ENCODE measurements at places on chromosomes 3 and 15. TPM values are rescaled to one million over a fixed set of nuclear protein-coding genes. Genes with fewer than 3 reads are reported as not detected.
A peak's percentile ranks its signal among the peaks of the same experiment; 100 is the strongest.

KCNAB1 gene
- 1.7 TPM for polyA plus RNA-seq

SQOR gene
- 43.4 TPM for polyA plus RNA-seq

CYP11A1 gene
- 2.7 TPM for polyA plus RNA-seq

COPG1 gene
- 107 TPM for polyA plus RNA-seq

LRRFIP2 gene
- 26.1 TPM for polyA plus RNA-seq

GRAMD1C gene
- polyA plus RNA-seq, result 21.0 TPM

CKMT1A gene
- 19.9 TPM for polyA plus RNA-seq

COL8A1 gene
- polyA plus RNA-seq, result 3.6 TPM

SUSD5 gene
- polyA plus RNA-seq, result 1.2 TPM

DUT gene
- 95.5 TPM for polyA plus RNA-seq

COL6A6 gene
- polyA plus RNA-seq, result not detected

- peak; percentile 42 for DNase-seq
Observed at GRCh38 chr15:65561934-65562333, 31.7 kb downstream of the HACD3 start.

GRCh38 chr3:16183601-16184270, 9.3 kb downstream of the GALNT15 start:
- no peak for DNase-seq

DNA sequence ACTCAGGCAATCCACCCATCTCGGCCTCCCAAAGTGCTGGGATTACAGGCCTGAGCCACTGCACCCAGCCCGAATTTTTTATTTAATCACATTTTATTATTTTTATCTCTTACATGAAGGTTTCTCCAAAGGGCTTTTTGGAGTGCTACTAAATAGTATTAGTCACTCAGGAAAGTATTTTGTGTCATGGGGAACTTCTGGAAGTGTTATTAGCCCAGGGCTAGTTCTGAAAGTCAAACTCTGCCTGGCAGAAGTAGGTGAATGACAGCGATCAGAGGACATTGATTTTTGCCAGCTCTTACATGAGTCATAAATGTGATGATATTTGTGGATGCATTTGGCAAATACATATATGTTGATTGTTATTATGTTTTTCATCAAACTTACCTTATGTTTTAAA, 48.7 kb downstream of the ZPLD1 start:
- DNase-seq, result no peak

DNA sequence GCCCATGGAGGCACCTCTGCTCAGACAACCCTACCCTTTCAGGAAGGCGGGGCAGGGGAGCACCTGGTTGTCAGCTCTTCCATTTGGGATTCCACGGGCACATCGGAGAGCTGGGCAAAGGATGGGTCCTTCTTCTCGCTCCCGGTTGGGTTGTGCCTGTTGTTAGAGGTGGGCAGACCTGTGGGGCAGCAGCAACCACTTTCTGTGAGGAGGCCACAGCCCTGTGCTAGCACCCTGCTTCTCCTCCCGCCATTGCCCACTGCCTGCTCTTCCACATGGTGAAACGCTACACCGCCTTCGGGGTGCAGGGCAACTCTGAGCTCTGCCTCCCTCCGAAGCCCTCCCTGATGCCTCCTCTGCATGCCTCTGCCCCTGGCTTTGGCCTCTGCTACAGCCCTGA, 7.0 kb upstream of the HHATL start:
- DNase-seq, result peak; percentile 43

DNA sequence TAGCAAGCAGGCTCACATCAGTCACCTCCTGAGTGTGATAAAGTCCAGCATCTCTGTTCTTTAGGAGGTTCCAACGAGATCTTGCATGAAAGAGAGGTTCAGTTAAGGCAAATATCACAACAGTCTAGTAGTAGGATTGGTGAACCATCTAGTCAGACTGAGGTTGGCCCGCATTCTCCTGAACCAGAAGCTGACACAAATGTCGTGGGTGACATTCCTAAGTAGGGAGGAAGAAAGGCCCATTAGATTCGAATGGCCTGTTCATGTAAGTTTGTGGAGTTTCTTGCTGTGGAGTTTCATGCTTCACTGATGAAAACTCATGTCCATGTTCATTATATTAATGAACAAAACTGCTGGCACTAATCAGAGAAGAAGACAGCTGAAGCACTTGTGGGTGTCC, 66.7 kb upstream of the XCR1 start:
- DNase-seq, result no peak

- no peak for DNase-seq
Observed at GRCh38 chr3:128494367-128494650, 1.3 kb upstream of the GATA2 start.

DNA sequence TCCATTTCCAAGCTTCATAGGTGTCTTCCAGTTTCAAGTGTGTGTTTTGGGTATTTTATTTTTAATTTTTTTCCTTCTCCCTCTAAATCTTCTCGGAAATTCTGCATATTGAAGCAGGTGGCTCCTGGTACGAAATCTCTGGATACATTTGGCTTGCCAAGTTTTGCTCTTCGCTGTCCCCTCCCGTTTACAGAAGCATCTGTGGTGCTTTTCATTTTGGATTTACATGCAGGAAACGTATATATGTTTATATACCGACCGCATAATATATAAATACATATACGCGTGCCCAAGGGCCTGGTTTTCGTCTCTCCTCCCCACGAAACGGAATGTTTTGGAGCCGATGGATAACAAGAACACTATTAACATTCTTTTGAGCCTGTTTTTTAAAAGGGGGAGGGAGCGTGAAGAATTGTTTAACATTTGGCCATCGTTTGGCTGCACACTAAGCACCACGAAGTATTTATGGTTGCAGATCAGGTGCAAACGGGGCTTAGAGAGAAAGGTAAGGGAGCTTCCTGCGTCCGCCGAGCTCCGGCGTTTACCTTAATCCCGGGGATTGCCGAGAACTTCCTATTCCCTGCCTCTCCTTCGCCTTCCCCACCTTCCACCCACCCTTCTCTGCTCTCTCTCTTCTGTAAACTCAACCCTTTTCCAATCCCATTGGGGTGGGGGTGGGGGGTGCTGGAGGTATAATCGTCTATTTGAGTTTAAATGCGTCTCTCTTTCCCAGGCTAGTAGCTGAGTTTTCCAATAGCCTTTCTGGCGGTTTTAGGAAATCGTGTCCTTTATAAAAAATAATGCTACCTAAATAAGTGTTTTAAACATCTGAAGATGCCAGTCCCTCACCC, 1.1 kb upstream of the NLGN1 start:
- peak; percentile 32 for DNase-seq

- DNase-seq, result no peak
Observed at GRCh38 chr3:113717818-113718217, 21.4 kb upstream of the USF3 start.

DNA sequence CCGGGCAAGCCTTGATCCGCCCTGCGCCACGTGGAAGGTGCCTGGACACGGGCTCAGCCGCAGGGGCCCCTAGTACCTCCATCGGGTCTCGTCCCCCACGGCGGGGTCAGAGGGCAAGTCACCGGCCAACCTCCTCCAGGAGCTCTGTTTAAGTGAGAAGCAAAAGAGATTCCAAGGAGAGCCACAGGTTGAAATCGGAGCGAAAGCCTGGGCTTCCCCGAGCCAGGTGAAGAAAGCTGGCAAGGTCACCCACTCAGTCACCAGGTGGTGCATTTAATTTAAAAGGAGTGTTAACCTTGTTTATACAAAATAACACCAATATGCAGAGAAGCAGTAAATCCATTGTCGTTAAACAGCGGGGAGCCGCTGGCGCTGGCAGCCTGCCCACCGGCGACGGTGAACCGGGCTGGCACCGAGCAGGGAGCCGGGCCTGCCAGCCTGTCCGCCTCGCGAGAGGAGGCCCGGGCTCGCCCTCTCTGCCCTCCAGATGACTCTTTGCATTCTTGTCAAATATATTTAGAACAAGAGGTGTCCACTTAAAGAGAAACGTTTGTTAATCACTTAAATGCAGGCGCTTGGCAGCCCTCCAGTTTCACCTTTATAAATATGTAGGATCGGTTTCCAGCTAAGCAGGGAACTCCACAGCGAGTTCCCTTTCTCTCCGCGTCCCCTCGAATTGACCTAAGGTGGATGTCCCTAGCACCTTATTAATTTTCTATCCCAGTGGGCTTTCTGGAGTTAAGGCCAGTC, 277.3 kb upstream of the NR2F2 start:
- peak; percentile 75 for DNase-seq

DNA sequence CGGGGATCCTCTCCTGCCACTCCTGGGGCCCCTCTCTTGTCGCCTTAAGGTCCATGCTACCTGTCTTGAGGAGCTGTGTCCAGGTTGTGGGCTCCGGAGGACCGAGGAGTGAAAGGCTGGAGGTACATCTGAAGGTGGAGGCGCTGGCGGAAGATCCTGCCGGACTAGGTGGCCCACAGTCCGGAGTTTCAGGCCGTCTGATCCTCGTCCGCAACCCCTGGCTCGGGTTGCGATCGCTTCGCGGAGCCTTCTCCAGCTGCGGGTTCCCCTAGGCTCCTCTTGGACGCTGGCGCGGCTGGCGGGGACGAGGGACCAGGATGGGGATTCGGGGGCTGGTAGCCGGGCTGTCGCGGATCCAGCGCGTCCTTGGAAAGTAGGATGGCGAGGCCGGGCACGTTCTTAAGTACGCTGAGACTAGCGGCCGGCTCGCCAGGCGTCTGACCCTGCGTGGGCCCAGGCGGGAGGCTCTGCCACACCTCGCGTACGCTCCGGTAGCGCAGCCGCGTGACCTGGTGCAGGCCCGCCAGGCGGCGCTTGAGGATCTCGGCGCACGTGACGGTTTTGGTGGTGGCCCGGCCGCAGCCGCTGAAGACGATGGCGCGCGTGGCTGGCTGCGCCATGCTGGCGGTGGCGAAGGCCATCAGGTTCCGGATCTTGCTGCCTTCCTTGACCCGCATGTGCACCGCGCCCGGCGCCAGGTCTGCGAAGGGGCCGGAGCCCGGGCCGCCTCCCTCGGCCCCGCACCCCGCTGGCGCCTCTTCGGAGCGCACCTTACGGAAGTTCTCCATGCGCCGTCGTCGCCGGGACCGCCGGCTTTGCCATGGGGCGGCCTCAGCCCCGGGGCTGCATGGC, 550 bp downstream of the RPP25 start:
- peak; percentile 85 for DNase-seq

DNA sequence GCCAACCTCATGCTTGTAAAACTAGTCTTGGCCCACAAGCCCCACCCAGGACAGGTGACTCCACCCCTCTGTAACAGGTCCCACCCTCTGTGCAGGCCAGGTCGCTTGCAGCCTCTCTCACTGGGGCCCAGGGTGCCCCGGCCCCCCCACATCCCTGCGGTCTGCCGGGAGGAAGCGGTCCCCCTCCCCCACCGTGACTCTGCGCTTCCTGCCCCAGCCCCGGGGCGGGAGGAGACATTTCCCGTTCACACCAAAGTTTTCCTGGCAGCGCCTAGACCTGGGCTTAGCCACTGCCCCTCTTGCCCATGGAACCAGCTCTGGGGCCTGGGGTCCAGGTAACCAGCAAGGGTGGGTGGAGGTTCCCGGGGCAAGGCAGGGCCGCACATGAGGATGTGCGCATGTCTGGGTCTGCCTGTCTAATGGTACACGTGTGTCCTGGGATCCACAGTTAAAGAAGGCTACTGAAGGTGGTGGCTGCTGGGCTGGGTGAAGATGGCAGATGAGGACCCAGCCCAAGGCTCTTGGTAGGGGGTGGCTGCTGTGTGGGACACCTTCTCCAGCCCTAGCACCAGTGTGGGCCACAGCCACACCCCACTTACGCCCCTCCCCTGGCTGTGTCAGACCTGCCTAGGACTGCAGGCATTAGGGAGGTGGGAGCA, 8.4 kb downstream of the NBEAL2 start:
- DNase-seq, result no peak

DNA sequence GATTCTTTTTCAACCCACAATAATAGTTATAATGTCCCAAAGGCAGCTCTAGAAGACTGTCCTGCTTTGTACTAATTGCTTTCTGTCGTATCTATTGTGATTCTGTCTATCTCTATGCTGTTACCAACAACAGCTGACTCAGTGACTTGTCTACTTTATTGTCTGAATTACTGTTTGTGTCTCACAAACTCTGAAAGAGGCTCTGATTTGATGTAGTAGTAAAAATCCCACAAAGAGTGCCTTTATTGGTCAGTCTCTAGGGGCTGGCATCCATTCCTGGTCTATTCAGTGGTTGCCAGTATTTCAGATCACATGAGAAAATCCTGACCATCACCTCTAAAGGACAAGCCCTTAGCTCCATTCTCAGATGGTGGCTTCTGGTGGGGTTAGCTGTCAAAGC, 254.2 kb downstream of the NSUN3 start:
- no peak for DNase-seq

- DNase-seq, result no peak
Observed at GRCh38 chr3:7322957-7323669, 462.2 kb downstream of the GRM7 start.

DNA sequence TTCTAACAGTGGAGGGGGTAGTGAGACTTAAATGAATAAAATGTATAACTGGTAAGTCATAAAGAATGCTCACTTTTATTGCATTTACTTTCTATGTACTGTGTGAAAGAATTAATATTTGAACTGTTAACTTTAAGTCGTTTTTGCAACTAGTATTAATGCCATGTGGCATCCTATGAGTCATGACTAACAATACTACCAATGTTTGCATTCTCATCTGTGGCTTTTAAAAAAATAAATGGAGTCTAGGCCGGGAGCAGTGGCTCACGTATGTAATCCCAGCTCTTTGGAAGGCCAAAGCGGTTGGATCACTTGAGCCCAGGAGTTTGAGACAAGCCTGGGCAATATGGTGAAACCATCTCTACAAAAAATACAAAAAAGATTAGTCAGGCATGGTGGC, 5.2 kb downstream of the C3orf49 start:
- DNase-seq, result no peak

DNA sequence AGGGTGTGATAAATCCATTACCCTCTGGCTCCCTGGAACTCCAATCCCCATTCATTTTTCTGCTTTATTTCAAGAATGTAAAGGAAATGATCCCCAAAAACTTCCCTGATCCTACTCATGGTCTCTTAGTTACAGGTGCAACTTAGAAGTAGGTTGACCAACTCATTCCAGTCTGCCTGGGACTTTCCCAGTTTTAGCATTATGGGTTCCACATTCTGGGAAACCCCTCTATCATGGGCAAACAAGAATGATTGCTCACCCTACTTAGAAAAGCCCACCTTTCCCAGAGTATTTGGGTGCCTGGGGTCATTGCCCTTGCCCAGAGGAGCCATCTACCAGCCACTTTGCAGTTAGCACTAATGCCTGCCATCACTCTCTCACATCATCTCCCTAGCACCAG, 15.6 kb downstream of the CLDN18 start:
- no peak for DNase-seq

DNA sequence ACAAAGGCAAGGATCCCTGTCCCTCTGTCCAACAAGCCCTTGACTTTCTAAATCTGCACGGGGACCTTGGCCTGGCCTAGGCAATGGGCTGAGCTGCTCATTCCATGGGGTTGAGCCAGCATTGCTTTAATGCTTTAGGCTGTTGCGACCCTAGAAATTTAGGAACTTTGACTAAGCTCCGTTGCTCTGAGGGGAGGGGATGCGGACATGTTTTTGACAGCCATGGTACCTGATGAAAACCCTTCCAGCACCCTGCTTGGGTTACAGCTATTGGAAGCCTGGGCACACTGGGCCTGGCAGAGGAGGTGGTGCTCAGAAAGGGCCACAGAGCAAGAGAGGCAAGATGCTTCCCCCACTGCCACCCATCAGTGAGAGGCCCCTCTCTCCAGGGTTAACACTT, 37.1 kb downstream of the SYNM start:
- DNase-seq, result no peak

DNA sequence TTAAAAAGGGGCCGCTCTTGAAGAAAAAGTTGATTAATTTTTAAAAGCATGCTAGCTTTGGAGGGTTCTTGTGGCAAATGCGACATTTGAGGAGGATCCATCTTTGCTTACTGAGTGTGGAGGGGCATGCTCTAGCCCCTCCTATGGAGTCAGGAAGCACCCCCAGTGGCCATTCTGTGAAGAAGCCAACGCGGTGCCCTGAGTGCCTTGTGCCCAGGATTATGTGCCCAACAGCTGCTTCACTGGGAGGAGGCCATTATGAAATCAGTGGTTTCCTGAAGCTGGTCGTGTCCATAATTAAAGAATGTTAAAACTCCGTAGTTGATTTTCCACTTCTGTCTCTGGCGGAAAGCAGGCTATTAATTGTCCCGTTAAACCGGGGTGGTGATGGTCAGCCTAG, 69.1 kb upstream of the TNFAIP8L3 start:
- DNase-seq, result no peak

All from kidney (tissue), 22 donors.